Stimulated activated CD4-positive, alpha-beta T cell treated with anti-CD3 and anti-CD28 coated beads, Interleukin-2, amount 100 ng/mL, for 24 hours (primary cell): ENCODE measurements at places on chromosomes 7 and 10.

DNA sequence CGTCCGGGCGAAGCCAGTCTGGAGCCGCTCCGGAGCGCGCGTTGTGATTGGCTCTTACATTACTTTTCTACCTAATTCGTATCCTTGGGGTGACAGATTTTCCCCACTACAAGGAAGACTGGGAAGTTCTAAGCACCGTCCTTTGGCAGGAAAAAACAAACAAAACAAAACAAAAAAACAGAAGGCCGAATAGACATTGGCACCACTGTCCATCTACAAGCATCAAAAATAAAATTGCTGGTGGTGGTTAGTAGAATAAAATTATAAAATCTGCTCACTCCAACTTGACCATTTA lies 651 bp upstream of the SKAP2 start:
- DNase-seq, result no peak

- DNase-seq, result no peak
Measured at GRCh38 chr7:42575171-42575570, 336.7 kb downstream of the C7orf25 start.

DNA sequence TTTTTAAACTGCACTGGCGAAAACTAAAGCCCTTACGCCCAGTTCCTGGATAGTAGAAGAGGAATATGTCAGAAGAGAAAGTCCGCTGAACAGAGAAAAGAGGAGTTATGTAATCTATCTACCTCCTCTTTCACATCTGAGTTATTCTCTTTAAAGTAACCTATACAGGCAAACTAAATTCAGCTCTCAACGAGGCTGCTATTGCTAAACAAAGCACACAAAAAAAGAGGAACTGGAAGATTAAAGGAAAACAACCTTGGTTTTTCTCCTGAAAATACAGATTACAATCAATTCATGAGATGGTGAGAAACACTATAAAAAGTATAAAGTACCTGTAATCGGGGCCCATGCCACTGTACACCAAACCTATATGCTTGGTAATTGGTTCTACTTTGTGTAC lies 5.8 kb downstream of the PSMA2 start:
- DNase-seq, result no peak

DNA sequence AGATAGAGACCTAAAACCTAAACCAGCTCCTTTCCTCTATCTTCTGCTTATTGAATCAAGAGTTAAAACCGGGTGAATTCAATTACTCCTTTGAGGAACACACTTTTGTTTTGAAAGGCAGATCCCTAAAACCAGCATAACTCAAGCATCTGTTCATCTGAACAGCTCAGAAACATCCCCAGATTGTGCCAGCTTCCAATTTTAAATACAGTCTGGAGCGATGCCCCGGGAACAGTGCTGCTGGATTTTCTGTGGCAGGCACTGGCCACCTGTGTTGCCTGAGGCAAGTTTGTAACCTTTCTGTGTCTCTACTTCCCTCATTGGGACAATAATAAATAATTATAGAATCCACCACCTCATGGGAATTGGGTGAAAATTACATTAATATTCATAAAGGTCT lies 281.4 kb upstream of the NFE2L3 start:
- no peak for DNase-seq

DNA sequence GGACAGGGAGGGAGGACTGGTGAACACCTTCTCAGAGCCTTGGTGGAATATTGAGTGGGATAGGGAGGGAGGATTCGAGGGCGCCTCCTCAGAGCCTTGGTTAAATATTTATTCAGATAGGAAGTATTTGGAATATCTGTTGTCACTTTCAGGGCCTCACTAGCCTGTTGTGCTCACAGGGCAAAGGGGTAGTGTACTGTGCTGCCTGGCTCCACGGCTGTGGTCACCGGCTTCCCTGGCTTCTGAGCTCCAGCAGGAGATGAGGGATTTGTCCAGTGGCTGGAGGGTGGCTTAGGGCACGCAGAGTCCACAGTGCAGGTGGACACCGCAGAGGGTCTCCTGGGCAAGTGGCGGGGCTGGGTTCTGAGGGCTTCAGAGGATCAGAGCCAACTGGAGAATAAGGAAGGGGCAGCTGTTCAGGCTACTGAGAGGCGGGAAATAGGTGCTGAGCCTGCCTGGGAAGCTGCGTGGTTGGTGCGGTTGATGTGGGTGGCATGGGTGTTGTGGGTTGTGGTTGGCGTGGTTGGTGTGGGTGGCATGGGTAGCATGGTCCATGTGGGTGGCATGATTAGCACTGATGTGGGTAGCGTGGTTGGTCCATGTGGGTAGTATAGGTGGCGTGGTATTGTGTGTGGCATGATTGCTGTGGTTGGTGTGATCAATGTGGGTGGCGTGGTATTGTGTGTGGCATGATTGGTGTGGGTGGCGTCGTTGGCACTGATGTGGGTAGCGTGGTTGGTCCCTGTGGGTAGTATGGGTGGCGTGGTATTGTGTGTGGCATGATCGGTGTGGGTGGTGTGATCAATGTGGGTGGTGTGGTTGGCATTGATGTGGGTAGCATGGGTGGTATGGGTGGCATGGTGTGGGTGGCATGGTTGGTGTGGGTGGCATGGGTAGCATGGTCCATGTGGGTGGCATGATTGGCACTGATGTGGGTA lies 16.7 kb downstream of the INPP5A start:
- no peak for DNase-seq
